ENCODE measurements at places on chromosomes 5 and 9.

- no peak overlapping the region for H3K27ac ChIP-seq
- no peaks in the 10 kb centered on the region for H3K36me3 ChIP-seq
- H3K4me3 ChIP-seq = peak overlapping the region; percentile 50
- H3K4me1 ChIP-seq = peaks cover 2% of the 10 kb centered on the region
- no peak for DNase-seq
Measured at GRCh38 chr5:73625372-73625943, 538 bp upstream of the ARHGEF28 start.

DNA sequence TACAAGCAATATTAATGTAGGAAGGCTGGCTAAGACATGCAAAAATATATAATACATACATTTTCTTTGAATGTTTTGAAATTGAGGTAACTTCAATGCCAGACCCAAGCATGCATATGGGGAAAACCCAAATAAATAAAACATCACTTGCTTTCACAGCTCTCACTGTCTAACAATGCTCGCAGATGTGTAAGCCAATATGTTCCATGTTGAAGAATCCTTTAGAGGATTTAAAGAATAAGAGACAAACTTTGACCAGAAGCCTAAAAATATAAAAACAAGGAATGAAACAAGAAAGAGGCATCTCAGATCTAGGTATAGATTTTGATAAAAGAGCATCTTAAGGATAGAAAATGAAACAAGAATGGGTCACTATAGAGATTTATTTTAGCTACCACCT, 354.2 kb downstream of the CDH10 start:
- H3K27me3 ChIP-seq = no peaks in the 10 kb centered on the region
- no peak for DNase-seq
- no peak overlapping the region for H3K4me3 ChIP-seq
- no peaks in the 10 kb centered on the region for H3K4me1 ChIP-seq
- no peak overlapping the region for H3K27ac ChIP-seq

- H3K27me3 ChIP-seq = no peaks in the 10 kb centered on the region
- peak overlapping the region; percentile 63 for H3K27ac ChIP-seq
- H3K4me1 ChIP-seq = peaks cover 1% of the 10 kb centered on the region
Measured at GRCh38 chr5:157390133-157390532, 69.9 kb upstream of the NIPAL4 start.

- H3K36me3 ChIP-seq = no peaks in the 10 kb centered on the region
- H3K27ac ChIP-seq = no peak overlapping the region
- H3K4me3 ChIP-seq = no peak overlapping the region
- H3K4me1 ChIP-seq = peaks cover 7% of the 10 kb centered on the region
- H3K27me3 ChIP-seq = peaks cover 7% of the 10 kb centered on the region
Measured at GRCh38 chr5:142866563-142867275, 96.5 kb downstream of the ARHGAP26 start.

GRCh38 chr9:128128836-128129590, 1.5 kb upstream of the PTGES2 start:
- H3K4me1 ChIP-seq = peaks cover 29% of the 10 kb centered on the region
- H3K27ac ChIP-seq = peak overlapping the region; percentile 100
- peaks cover 16% of the 10 kb centered on the region for H3K27me3 ChIP-seq
- peak overlapping the region; percentile 96 for H3K4me3 ChIP-seq
- H3K36me3 ChIP-seq = peaks cover 25% of the 10 kb centered on the region
- no peak for DNase-seq

GRCh38 chr9:125049212-125050049, 93.9 kb downstream of the SCAI start:
- peaks cover 23% of the 10 kb centered on the region for H3K36me3 ChIP-seq
- no peaks in the 10 kb centered on the region for H3K4me1 ChIP-seq
- no peak overlapping the region for H3K27ac ChIP-seq
- no peak overlapping the region for H3K4me3 ChIP-seq

DNA sequence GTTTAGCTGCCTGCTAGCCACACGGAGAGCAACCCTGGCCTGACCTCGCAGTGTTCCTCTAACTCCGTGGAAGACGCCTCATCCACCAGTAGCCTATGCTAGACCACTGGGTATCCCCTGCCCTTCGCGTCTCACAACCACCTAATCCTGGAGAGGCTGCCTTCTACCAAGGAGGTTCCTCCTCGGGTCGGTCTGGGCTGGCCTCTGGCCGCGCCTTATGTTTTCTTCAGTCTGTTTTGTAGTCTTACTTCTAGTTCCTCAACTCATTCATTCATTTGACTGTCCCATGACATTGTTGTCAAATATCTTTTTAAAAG, 1.6 kb upstream of the TPM2 start:
- DNase-seq = no peak
- H3K4me1 ChIP-seq = peaks cover 34% of the 10 kb centered on the region
- H3K36me3 ChIP-seq = peaks cover under 1% of the 10 kb centered on the region
- no peaks in the 10 kb centered on the region for H3K27me3 ChIP-seq
- H3K27ac ChIP-seq = peak overlapping the region; percentile 80
- peak overlapping the region; percentile 93 for H3K4me3 ChIP-seq

DNA sequence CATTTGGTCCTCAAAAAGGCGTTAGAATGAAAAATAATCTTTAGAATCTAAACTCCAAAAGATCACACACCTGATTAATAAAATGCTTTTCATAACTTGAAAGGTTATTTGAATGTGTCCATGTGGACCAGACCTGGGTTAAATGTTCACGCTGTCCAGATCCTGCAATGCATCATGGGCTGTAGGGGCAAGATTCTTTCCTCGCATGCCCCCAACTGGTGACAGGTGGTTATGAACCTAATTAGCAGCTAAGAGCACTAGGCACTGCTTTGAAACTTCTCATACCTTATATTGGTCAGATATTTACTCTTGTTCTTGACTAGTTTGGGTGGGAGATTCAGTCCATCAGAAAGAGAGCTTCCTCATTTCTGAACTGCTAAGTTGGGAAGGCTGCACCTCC, 19.3 kb upstream of the PIP5K1B start:
- peaks cover 8% of the 10 kb centered on the region for H3K36me3 ChIP-seq
- peaks cover 27% of the 10 kb centered on the region for H3K4me1 ChIP-seq
- H3K27me3 ChIP-seq = no peaks in the 10 kb centered on the region
- peak overlapping the region; percentile 66 for H3K27ac ChIP-seq
- H3K4me3 ChIP-seq = no peak overlapping the region

DNA sequence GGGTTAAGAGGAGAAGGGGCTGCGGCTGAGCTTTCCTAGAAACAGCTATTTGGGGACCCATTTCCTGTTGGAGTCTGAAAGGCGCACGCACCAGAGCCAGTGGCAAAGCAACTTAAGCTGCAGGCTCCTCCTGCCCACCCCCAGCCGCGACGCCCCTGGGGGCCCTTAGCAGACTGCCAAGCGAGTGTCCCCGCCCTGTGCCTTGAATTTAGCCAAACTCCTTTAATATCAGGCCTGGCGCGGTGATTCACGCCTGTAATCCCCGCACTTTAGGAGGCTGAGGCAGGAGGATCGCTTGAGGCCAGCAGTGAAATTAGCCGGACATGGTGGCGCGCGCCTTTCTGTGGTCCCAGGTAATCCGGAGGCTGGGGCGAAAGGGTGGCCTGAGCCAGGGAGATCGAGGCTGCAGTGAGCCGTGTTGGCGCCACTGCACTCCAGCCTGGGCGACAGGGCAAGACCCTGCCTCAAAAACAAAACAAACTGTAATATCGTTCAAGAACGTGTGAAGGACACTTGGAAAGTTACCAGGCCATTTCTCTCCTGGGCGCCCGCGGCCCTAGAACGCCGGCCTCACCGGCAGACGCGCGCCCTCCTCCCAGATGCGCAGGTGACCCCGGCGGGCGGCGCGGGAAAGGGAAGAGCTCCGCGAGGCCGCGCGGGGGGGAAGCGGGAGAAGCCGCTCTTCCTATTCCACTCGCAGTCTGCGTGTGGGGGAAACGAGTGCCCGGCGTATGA, 1.0 kb upstream of the F2R start:
- no peaks in the 10 kb centered on the region for H3K36me3 ChIP-seq
- H3K27ac ChIP-seq = no peak overlapping the region
- peak overlapping the region; percentile 82 for H3K4me3 ChIP-seq
- H3K27me3 ChIP-seq = peaks cover 69% of the 10 kb centered on the region
- H3K4me1 ChIP-seq = peaks cover 16% of the 10 kb centered on the region
- DNase-seq = no peak

DNA sequence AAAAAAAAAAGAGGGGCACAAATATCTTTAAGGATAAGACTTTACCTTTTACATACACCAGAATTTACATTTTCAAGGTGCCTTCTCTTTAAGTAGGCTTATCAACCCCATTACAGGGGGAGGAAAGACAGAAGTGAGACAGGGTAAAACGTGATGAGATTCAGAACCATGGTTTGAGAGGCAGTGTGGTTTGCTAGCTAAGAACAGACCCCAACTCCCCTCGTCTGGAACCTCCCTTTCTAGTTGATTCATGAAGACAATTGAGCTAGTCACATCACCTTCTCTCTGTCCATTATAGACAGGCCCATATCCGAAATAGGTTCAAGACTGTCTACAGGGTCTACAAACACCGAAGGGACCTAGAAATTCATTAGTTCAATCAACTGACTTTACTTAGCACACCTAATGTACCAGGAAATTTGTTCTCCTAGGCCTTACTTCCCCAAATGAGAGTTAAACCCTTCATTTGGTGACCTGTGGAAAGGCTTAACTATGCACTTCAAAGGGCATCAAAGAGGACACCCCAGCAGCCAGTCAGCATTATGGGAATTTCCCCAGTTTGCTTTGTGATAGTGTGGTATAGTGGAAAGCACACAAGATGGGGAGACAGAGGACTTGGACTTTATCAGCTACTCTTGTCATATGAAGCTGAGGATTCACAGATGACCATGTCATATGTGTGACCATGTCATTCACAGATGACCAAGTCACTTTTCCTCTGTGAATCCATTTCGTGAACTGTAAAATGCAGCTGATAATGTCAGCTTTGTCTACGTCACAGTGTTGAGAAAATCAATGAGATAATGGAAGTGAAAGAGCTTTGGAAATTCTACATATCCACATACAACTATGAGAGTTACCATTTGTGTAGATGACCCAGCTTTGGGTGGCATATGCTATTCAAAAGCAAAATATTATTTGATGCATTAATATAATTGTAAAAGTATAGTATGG, 40.2 kb upstream of the CYFIP2 start:
- no peaks in the 10 kb centered on the region for H3K36me3 ChIP-seq
- DNase-seq = no peak
- H3K4me3 ChIP-seq = no peak overlapping the region
- peaks cover 17% of the 10 kb centered on the region for H3K4me1 ChIP-seq
- H3K27ac ChIP-seq = no peak overlapping the region

DNA sequence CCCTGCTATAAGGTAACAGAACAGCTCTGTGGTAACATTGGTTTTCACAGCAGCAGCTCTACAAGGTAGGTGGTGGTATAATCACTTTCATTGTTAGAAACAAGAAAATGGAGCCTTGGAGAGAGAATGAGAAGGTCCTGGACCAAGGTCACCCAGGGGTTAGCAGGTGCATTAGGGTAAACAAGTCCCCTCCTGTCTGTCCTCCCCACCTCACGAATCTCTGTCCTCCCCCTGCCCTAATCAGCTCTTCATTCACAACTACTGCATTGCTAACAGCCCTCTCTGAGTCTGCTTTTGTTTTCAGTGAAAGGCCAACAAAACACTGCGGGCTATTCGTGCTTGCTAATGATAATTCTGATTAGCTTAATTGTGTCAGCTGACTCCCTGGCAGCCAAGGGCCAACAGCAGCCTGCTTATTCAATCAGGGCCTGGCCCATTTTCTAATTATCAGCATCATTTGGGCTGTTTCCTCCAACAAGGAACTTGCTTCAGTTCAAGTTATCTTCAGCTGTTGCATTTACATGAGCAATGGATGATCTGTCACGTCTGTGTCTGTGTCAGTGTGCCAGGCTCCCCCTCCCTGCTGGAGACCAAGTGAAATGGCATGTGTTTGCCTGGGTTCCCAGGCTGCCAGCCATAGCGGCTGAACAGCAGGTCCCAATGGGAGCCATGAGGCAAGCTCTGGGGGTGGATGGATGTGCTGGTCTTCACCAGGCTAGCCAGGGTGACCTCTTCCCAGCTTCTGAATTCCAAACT, 56.7 kb upstream of the EQTN start:
- no peak overlapping the region for H3K27ac ChIP-seq
- H3K27me3 ChIP-seq = no peaks in the 10 kb centered on the region
- H3K36me3 ChIP-seq = peaks cover 10% of the 10 kb centered on the region
- DNase-seq = peak; percentile 7
- H3K4me1 ChIP-seq = peaks cover 33% of the 10 kb centered on the region

DNA sequence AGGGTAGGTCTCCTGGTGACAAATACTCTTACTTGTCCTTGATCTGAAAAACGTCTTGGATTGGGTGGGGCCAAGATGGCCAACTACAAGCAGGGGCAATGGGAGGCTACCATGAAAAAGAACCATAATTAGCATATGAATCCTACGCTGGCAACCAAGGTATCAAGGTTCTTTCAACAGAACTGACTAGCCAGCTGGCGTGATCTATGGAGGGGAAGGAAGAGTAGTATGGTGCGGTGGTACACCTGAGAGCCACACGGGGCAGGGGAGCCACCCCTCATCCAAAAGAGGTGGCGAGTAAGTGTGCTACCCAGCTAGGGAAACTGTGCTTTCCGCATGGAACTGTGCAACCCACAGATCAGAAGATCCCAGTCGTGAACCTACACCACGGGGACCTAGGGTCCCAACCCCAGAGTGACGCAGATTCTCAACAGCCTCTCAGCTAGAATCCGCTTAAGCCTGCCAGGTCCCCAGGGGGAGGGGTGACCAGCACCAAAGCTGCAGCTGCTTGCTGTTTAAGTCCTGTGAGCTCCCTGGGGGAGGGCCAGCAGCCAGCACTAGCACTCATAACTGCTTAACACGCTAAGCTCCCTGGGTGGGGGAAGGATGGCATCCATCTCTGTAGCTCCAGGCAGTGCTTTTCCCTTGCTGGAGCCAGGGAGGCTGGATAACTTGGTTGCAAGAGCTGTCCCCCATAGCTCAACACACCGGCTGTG, 334.8 kb downstream of the FBXL17 start:
- no peak overlapping the region for H3K27ac ChIP-seq
- no peak overlapping the region for H3K4me3 ChIP-seq
- DNase-seq = no peak

GRCh38 chr9:113535756-113536155, 72.2 kb downstream of the RGS3 start:
- DNase-seq = no peak
- no peaks in the 10 kb centered on the region for H3K27me3 ChIP-seq
- H3K36me3 ChIP-seq = peaks cover 4% of the 10 kb centered on the region
- H3K4me3 ChIP-seq = no peak overlapping the region
- no peak overlapping the region for H3K27ac ChIP-seq
- no peaks in the 10 kb centered on the region for H3K4me1 ChIP-seq

- DNase-seq = no peak
- H3K4me1 ChIP-seq = no peaks in the 10 kb centered on the region
- H3K27me3 ChIP-seq = no peaks in the 10 kb centered on the region
- H3K36me3 ChIP-seq = no peaks in the 10 kb centered on the region
Measured at GRCh38 chr9:15782106-15782505, 229.3 kb downstream of the CCDC171 start.

DNA sequence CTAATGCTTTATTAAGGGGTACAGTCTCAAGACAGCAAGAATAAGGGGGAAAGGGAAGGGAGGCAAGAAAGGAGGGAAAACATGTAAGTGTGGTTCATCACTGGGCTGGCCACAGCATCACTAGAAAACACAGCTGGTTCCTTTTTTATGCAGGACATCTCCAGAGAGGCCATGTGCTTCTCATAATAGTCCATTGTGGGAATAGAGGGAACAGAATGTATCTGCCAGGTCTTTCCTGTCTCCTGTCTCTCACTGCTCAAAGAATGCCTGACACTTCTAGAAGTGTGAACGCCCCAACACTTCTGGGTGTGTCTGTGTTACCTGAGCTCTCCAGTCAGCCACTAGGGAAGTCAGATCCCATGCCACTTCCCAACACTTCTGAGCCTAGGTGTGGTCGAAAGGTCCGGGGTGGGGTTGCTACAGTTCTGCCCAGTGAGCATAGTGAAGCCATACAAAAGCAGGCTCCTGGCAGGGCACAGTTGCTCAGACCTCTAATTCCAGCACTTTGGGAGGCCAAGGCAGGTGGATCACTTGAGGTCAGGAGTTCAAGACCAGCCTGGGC, 255.6 kb upstream of the SLC30A5 start:
- H3K27ac ChIP-seq = no peak overlapping the region
- no peak for DNase-seq
- no peak overlapping the region for H3K4me3 ChIP-seq
- H3K36me3 ChIP-seq = no peaks in the 10 kb centered on the region
- H3K4me1 ChIP-seq = no peaks in the 10 kb centered on the region

Data from stimulated activated naive B cell treated with anti-CD40 and anti-IgM and Interleukin-4, amounts not matched to agents 10 μg/mL and 1 μg/mL and 100 μg/mL, for 72 hours (primary cell).